Activated CD4-positive, CD25-positive, alpha-beta regulatory T cell treated with anti-CD3 and anti-CD28 coated beads, Interleukin-2, amount 50 U/mL, for 24 hours (primary cell): ENCODE measurements at places on chromosomes 4 and X.

GRCh38 chr4:6239968-6240367, 29.7 kb upstream of the WFS1 start:
- no peak for ATAC-seq

GRCh38 chrX:40091691-40092421, 5.9 kb downstream of the BCOR start:
- ATAC-seq: no peak

GRCh38 chr4:6011686-6012085, 6.5 kb downstream of the C4orf50 start:
- ATAC-seq: no peak

- no peak for ATAC-seq
These were observed at the start of gene NLGN4X for GRCh38 chrX:6228720-6229119. NLGN4X (minus strand) TSS chrX:6228867; CDS start chrX:6151466, 77,401 bp downstream.

DNA sequence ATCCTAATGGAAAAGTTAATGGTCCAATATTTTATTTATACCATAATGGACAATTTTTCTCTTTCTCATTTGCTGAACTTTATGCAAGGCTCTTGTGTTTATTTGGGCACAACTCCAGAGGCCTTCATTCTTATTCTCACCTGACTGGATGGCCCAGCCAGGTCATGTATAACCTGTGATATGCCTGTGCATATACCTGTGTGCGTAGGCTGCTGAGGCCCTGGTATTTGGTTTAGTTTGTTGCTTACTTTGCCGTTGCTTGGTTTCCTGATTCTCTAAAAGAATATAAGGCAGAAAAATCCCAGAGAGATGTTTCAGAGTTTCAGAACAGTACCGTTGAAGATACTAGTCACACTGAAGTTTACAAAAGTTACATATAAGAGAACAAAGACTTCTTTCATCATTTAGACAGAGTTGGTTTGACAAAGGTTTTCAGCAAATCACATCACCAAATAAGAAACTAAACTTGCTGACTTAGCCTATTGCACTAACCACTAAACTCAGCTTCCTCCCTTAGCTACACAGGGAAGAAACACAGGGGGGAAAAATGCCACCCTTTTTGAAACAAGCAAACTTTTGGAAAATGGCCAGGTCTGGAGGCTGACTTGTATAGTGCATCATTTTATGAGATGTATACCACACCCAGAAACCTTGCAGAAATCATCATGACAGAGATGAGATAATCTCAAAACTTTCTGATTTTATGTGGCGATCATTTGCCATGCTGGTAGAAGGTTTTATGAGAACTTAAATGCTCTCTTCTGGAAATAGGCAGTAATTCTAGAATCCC, 248.5 kb downstream of the GRIA3 start:
- ATAC-seq: no peak

DNA sequence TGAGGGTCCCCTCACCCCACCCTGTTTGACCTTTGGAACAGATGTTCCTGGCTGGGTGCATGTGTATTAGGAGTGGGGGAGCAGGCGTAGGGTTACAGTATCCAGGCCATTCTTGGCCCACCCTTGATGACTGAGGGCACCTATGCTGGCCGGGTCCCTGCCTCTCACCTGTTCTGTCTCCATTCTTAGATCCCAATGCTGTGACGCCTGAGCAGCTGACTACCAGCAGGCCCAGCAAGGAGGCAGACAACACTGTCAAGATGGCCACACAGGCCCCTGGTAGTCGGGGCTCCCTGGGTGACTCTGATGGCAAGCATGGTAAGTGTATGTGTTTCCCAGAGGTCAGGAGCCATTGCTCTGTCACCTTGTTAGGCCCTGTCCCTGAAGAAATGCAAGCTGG, 10.9 kb downstream of the EFNB1 start:
- no peak for ATAC-seq

GRCh38 chrX:154460326-154460725, 2.2 kb downstream of the PLXNA3 start:
- ATAC-seq: no peak

DNA sequence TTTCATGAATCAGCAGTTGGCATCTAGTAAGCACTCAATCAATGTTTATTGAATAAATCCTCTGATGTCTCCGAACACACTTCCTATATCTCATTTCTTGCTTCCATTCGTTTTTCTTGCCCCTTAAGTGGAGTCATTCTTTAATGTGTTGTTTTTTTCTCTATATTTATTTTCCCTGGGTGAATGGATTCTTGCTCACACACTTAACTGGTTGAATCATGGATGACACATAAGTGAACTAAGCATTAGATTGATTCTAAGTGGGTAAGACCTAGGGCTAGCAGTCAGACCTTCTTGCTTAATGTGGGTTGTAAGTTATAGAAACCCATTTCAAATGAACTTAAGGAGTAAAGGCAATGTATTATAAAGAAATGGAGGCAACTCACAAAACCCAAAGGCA, 111.1 kb downstream of the RTL3 start:
- peak; percentile 66 for ATAC-seq

DNA sequence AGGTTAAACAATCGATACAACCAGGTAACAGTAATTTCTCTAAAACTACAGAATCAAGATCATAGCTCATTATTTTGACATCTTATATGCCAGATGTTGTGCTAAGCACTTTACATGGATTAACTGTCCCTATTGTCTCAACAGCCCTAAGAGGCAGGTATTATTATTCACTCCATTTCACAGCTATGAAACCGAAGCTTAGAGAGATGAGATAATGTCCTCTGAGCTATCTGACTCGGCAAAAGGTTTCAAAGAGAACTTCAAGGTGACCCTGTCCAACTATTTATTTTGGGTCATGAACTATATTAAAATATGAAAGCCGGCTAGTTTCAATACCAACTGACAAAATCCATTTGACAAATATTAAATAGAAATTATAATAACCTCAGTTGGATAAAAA, 10.3 kb downstream of the SLC25A5 start:
- ATAC-seq: no peak

GRCh38 chr4:6845027-6845426, 62.5 kb downstream of the KIAA0232 start:
- ATAC-seq: no peak

- ATAC-seq: no peak
These were observed 550.9 kb downstream of the GLUD2 start for GRCh38 chrX:121598356-121598755.

GRCh38 chr4:19030048-19030447, 1008.5 kb upstream of the LCORL start:
- no peak for ATAC-seq

DNA sequence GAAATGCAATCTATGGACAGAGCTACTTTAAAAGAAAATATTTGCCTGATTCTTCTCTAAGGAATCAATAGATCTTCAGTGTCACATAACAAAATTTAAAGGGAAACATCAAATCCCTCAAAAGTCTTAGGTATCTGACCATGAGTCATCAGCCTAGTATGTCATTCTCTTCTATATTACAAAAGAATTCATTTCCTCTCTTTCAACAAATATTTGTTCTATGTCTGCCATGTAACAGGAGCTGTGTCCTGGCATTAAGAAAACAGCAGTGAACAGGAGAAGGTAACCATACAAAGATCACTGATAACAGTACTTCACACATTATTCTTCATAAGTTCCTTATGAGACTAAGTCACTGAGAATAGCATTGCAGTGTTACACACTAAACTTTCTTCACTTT, 243.6 kb upstream of the DKK2 start:
- no peak for ATAC-seq

- peak; percentile 4 for ATAC-seq
These were observed 1.3 kb upstream of the TMEM154 start for GRCh38 chr4:152680988-152681603.

GRCh38 chrX:14697451-14697850, 168.1 kb downstream of the GLRA2 start:
- no peak for ATAC-seq

GRCh38 chr4:182486881-182487280, 243.7 kb downstream of the TENM3 start:
- no peak for ATAC-seq

DNA sequence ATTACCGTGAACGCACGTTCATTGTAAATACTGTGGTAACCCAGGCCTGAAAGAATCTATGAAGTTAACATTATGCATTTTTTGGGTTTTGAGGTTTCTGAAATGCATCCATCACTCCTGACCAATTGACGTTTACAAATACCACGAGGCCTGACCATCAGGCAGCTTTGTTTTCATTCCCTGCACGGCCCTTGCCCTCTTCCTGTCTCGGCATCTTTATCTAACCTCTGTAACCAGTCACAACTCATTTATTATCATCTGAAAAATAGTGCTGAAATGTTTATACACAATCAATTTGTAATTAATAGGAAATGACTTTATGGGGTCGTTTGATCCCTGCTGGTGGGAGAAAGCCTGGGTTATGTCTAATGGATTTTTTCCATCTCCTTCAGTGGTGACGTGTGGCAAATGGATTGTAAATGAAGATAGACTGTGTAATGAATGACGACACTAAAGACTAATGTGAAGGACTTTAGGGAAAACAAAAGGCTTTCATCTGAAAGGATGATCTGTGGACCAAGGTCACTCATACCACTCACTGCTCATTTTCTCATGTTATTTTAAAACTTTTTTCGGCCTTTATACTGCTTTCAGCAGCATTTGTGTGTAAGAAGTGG, 102.7 kb upstream of the SORBS2 start:
- ATAC-seq: no peak

GRCh38 chrX:68822641-68823410, 6.0 kb upstream of the EFNB1 start:
- ATAC-seq: no peak

GRCh38 chr4:124943938-124944337, 231.4 kb upstream of the ANKRD50 start:
- no peak for ATAC-seq

DNA sequence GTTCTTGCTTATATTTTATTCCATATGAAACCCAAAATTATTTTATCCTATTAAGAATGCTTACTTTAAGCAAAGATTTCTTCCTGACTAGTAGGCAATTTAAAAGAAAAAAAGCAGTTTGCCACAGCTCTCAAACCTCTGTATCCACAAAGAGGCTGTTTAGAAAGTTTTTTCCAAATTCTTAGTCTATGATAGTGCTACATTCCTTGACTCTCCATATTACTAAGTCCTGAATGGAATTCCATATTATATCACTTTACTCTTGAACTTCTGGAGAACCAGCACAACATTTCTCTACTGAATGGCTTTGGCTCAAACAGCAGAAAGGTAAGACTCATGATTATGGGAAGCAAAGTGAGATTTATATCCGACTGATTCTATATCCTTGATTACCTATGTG, 8.3 kb downstream of the SLC10A6 start:
- no peak for ATAC-seq

DNA sequence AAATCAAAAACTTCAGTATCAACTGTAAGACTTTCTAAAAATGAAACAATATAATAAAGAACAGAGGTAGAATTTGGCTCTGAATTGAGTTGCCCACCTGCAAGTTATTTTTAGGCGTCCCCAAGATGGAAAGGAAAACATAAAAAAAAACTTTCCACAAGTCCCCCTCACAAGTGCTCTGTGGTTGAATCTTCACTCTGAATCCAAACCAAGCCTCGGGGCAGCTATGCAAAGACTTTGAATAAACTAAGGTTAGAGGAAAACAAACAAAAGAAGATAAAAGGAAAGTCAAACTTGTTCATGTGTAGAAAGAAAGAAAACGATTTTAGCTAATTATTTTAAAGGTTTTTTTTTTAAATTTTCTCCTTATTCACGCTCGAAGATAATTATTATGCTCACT, 372.4 kb upstream of the SLIT2 start:
- ATAC-seq: no peak

GRCh38 chr4:96162636-96163035, 322.7 kb downstream of the PDHA2 start:
- no peak for ATAC-seq

DNA sequence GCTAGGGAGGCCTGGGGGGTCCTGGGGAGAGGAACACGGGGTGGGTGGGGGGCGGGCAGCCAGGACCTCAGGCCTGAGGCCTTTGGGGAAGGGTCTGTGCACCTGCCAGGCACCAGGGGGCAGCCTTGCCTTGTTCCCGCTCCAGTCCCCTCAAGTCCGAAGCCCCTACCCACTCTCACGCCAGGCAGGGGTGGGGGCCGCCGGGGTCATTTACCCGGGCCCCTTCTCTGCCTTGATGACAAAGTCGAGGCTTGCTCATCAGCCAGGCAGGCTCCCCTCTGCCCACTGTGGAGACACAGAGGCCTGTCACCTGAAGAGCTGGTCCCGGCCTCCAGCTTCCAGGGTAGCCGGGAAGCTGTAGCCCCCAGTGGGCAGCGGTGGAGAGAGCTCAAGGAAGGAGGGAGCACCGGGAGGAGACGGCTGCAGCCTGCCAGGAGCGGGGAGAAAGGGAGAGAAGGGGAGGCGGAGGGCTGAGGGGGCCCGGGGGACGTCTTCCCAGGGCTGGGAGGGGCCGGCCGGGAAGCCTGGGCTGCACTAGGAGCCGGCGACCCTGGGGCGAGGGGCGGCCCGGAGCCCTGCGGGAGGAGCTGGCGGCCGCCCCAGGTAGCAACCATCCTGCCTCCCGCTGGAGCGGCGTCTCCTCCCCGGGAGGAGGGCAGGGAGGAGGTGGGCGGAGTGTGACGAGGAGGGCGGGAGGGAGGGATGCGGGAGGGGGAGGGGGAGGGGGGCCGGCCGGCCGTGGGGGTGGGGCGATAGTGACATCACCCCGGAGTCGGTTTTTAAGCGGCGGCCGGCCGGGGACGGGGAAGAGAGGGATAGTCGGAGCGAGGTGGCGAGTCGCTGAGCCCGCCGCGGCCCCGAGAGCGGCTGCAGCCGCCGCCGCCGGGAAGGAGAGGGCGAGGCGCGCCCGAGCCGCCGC, at the start of gene SLC6A8:
SLC6A8 (plus strand) TSS at position 806 of the 919 bp plus-strand sequence. CDS start 649 bp downstream, outside the sequence.
- ATAC-seq: peak; percentile 24

GRCh38 chr4:120960656-120961267, 38.2 kb upstream of the PRDM5 start:
- ATAC-seq: no peak

GRCh38 chrX:37424000-37424429, 74.9 kb downstream of the PRRG1 start:
- no peak for ATAC-seq

DNA sequence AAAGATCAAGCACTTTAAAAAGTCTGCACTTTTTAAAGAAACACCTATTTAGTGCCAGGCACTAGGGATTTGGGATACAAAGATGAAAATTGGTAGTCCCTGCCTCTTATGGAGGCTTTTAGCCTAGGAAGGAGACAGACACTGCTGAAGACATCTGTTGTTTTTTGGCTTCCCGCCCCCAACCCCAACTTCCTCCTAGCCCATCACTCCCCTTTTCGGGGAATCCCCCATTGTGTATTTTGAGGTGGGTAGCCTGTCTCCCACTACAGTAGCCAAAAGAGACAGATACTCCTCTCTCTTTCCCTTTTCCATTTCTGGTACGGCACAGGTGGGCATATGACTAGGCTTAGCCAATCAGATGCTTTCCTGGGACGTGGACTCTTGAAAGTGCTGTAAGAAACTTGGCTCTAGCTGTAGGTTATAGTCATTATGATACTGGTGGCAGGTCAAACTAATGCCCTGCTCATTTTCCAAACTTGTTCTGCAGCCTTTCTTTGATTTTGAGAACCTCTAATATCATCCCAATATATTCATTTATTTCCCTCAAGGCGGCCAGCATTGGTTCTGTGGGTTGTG, 194.6 kb upstream of the RBPJ start:
- ATAC-seq: peak; percentile 19
